ENCODE measurements at places on chromosomes 12 and 14.

DNA sequence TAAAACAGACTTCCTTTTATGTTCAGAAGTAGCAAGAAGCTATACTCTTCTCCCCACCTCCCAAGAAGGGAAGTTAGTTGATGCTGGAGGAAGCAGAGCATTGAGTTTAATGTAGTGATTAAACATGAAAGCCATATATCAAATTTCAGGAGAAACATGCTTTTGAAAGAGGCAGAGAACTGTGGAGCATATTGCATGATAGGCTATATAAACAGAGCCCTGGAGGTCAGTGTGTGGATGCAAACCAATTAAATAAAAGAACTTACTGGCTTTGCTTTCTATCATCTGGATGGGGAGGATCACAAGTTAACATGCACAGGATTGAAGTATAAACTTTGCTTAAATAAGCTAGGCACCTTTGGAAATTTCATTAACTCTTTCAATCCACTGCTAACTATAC lies 94.1 kb downstream of the MSRB3 start:
- DNase-seq: no peak

GRCh38 chr12:50111395-50111692 lies 692 bp upstream of the COX14 start:
- DNase-seq: no peak

GRCh38 chr12:44716711-44717110 lies 159.4 kb downstream of the NELL2 start:
- DNase-seq: no peak

DNA sequence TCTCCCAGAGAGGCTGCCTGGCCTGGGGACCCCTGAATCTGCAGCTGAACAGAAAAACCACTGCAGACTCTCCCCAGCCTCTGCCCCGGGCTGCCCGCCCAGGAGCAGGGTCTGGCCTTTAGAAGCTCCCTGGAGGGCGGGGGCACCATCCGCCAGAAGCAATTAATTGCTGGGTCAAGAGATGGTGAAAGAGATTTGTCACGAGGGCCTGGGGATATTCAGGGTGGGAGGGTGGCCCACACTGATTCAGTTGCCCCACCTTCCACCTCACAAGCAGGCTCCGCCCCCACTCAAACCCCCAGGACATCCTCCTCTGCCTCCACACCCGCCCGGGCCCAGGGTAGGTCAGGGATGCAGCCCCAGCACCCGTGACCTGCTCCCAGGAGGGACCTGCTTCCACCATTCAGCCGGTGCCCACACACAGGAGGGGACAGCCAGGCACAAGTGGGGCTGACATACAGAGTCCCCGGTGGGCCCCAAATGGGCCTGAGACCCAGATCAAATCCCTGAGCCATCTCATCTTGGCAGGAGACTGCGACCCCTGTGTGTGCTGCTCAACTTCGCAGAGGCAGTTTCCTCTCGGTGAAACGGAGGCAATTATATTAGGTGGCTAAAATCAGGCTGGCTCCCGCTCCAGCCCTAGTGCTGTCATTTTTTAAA lies 23.0 kb downstream of the NCOR2 start:
- no peak for DNase-seq

- no peak for DNase-seq
Measured at GRCh38 chr12:42853370-42854140, 264.0 kb upstream of the PRICKLE1 start.

- no peak for DNase-seq
Measured at GRCh38 chr14:104238424-104239184, 100.2 kb downstream of the KIF26A start.

DNA sequence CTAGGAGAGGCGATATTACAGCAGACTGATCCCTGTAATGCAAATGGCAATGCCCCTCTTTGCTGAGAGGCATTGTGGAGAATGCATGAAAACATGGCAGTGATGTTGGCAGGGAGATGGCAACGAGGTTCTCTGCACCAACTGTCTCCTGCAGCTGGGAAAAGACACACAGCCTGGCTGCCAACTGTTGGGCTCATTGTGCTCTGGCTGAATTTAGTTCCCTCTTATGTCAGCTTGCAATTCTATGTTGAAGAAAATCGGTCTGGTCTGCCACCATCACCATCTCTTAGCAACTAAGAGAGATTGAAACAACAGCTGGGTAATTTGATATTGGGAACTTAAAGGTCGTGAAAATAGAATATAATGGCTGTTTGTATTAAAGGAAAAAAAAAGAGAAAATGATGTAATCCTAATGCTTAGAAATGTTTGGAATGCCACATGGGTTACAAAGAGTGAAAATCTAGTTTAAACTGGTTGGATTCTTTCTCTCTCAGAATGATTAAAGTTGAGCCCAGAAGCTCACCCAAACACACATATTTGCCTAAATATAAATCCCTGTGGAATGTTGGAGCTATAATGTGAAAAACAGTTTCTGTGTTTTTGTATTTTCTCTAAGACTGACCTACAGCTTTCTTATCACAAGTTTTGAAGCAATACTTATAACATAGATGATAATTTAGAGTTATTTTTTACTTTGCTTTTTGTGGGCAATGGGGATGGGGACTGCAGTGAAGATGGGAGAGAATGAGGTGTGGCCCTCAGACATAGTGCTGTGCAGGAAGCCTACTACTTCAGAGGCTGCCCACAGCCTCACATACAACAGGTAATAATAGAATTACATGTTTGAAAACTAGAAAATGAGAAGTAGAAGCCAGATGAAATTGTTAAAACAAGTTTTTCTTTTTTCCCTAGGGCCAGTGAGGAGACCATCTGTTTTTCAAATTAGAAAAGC lies 143.7 kb downstream of the AKAP6 start:
- DNase-seq: peak; percentile 26

GRCh38 chr12:116278279-116278626 lies 760 bp upstream of the MED13L start:
- no peak for DNase-seq

GRCh38 chr14:103066399-103066798 lies 9.1 kb upstream of the CDC42BPB start:
- no peak for DNase-seq

- no peak for DNase-seq
Measured at GRCh38 chr14:59175404-59175803, 13.1 kb upstream of the DAAM1 start.

Data from NCI-H2081 (cell line).